ENCODE measurements at places on chromosomes 6 and 20.

DNA sequence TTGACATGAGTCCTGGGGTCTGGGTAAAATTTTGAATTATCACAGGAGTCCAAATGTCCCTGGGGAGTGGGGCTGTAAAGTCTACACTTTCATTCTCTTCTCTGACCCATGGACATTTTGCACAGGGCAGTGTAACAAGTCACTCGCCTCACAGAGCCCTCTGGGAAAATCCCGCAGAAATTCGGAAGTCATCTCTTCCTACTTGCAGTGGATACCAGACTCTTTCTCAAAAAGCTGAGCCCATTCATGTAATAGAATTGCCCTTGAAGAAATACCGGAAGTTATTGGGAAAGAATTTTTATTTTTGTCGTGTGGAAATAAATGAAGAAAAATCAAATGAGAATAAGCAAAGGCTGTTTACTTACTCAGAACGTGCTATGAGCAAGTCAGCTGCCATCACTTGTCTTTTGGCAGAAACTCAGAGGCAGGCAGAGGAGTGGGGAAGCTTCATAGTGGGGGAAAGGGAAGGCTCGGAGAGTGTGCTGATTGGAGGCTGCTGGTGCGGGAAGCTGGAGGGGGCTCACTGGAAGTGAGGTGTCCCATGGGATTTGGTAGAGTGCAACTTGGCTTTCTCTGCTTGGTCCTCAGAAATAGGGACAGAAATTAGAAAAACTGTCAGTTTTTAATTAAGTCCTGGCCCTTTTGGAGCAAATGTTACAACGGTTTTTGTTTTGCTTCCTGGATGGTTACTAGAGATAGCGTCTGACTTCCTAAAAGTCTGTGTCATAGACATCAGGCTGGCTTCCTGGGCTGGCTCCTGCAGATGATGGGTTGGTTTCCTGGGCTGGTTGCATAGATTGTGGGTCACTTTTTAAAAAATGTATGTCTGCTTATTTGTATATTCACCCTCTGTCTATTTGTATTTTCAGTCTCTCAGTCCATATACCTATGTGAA lies 79.8 kb upstream of the EEF1E1 start:
- DNase-seq, result no peak

- no peak for DNase-seq
These were observed 11.3 kb upstream of the CYP24A1 start for GRCh38 chr20:54184904-54185626.

GRCh38 chr6:140636271-140636907 lies 1261.9 kb upstream of the CITED2 start:
- DNase-seq, result no peak

GRCh38 chr20:47392015-47392720 lies 35.7 kb upstream of the ZMYND8 start:
- DNase-seq, result no peak

- DNase-seq, result no peak
These were observed 139.3 kb downstream of the UNC5CL start for GRCh38 chr6:40899684-40900155.

DNA sequence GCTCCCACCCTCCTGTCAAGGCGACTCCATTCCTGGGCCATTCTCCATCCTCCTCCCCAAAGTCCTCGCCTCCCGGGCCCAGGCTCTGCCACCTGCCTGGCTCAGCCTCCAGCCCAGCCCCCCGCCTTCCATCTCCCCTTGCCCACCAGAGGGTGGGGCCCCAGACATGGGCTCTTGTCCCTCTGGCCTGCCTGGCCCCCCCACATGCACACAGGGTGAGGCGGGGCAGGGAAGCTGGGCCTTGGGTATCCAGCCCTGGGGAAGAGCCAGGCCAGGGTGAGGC lies 95.2 kb downstream of the YTHDF1 start:
- no peak for DNase-seq

GRCh38 chr6:127147534-127147933 lies 29.1 kb downstream of the RSPO3 start:
- DNase-seq, result no peak

DNA sequence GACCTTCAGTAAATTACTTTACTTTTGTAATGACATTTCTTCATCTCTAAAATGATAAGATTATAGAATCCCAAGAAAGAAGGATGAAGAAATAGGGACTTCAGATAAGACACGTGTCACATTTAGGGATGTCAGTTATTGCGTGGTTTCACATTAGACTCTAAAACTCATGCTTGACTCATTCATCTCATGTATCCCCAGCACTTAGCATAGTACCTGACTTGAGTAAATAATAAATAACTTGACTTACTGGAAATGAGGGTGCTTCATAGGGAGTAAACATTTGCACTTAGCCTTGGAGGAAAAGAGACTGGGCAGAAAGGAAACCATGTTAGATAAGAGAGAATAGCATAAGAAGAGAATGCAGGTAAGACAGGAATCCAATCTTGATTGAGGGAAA lies 37.2 kb downstream of the VTA1 start:
- no peak for DNase-seq

- DNase-seq, result no peak
These were observed 170.7 kb downstream of the ERMARD start for GRCh38 chr6:169921853-169922824.

GRCh38 chr20:57904314-57905105 lies 194.7 kb upstream of the PMEPA1 start:
- no peak for DNase-seq

DNA sequence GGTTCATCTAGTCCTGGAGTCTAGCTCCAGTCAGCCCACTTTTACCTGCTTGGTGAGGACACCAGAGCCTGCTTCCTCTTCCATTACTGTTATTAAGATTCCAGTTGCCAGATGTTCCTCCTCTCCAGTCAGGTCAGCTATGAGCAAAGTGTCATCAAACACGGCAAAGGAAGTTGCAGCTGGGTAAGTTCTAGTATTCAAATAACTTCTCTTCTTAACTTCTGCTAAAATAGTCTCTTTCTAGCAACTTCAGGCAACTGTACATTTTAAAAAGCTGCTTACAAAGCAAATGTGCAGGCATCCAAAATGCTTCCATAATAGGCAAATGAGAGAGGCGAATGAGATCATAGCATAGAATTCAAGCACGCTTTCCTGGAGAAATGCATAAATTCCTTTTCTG lies 18.4 kb upstream of the MRPS18A start:
- no peak for DNase-seq

DNA sequence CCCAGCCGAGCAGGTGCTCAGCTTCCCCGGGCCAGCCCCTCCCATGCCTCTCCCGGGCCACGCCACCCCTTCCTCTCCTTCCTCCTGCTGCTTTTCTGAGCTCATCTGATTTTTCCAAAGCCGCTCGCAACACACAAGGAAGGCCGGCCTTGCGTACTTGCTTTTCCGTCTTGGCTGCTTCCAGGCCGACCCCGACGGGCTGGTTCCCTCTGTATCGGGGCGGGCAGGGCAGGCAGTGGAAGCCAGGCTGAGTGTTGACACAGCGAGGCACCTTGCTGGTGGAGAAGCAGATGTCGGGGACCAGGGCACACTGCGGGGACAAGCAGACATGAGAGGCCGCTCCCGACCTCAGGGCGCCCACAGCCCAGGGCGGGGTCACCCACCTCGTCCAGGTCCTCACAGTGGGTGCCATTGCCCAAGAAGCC lies 21.1 kb downstream of the THBS2 start:
- DNase-seq, result no peak

GRCh38 chr6:163416557-163417253 lies 2.2 kb downstream of the QKI start:
- no peak for DNase-seq

- no peak for DNase-seq
These were observed 203.0 kb downstream of the CDC5L start for GRCh38 chr6:44590471-44590870.

- DNase-seq, result no peak
These were observed 506.6 kb downstream of the RNF144B start for GRCh38 chr6:18893540-18894269.

- no peak for DNase-seq
These were observed 348.2 kb downstream of the SAMD5 start for GRCh38 chr6:147856687-147857086.

- DNase-seq, result no peak
These were observed 12.6 kb downstream of the MAP3K5 start for GRCh38 chr6:136779682-136780081.

- no peak for DNase-seq
These were observed 248.9 kb upstream of the CITED2 start for GRCh38 chr6:139623372-139623771.

DNA sequence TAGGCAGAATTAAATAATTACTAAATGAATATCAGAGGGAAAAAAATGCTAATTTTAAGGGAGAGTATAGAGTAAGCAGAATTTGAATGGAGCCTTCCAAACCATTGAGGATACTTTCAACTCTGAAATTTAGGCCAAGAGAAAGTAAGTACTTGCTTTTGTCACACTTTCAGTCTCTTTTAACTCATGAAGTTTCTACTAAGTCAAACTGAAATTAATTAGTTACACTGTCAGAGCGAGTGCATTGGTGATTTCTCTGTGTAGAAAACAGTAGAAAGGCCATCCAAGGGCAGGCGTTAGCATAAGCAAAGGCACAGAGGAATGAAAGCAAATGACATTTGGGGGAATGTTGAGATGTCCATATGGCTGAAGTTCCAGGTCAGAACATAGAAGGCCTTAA lies 92.9 kb downstream of the PLEKHG1 start:
- DNase-seq, result no peak

- no peak for DNase-seq
These were observed 102.5 kb downstream of the EYA2 start for GRCh38 chr20:46997187-46997586.

DNA sequence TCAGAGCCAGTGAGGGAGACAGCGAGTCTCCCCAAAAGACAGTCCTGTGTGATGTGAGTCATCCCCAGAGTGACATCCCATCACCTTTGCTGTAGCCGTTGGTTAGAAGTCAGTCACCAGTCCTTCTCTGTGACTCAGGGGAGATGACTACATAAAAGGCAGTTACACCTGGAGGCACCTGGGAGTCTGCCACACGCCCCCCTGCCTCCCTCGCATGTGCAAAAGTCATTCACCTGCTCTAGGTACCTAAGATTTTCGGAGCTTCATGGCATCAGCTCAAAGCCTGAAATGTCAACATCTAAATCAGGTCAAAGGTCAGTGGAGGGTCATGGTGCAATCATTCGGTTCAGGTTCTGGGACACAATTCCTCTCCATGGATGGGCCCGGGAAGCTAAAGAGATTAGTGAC lies 50.3 kb downstream of the PRR18 start:
- no peak for DNase-seq

GRCh38 chr6:105015482-105015881 lies 58.6 kb downstream of the LIN28B start:
- no peak for DNase-seq

DNA sequence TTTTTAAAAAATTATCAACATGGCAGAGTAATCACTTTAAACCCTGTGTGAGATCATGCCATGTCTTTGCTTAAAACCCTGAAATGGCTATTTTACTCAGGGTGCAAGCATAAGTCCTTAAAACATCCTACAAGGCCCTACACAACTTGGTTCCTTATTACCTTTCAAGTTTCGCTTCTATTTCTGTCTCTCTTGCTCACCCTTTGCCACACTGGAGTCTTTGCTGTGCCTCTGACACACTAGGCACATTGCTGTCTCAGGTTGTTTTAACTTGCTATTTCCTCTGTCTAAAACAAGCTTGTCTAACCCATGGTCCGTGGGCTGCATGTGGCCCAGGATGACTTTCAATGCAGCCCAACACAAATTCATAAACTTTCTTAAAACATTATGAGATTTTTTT lies 55.6 kb downstream of the KIAA0408 start:
- no peak for DNase-seq
